ENCODE measurements at places on chromosomes 4 and X.

GRCh38 chr4:27775156-27775555, 914.5 kb downstream of the STIM2 start:
- no peak for DNase-seq

GRCh38 chr4:108058685-108059440, 69.2 kb downstream of the HADH start:
- no peak for DNase-seq

DNA sequence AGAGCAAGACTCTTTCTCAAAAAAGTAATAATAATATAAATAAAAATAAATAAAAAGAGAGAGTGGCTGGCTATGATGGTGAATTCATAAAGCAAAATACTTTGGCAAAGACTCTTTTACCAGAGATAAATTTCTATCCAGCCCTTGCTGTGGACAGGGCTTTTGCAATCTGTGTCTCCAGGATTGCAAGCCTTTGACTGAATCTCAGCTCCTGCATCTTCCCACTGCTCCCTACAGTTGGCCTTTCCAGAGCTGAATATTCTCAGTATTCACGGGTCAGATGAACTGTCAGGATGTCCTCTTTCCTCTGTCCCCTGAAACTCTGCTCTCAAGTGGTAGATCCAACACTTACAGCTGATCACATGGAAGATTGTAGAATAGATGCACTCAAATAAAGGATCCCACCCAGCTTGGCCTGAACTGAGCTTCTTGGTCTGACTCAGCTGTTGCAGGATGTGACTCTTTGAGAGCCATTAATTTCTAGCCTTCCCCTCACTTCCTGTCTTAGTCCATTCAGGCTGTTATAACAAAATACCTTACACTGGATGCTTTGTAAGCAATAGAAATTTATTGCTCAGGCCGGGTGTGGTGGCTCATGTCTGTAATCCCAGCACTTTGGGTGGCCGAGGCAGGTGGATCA, 123.4 kb upstream of the GUCY1A1 start:
- no peak for DNase-seq

DNA sequence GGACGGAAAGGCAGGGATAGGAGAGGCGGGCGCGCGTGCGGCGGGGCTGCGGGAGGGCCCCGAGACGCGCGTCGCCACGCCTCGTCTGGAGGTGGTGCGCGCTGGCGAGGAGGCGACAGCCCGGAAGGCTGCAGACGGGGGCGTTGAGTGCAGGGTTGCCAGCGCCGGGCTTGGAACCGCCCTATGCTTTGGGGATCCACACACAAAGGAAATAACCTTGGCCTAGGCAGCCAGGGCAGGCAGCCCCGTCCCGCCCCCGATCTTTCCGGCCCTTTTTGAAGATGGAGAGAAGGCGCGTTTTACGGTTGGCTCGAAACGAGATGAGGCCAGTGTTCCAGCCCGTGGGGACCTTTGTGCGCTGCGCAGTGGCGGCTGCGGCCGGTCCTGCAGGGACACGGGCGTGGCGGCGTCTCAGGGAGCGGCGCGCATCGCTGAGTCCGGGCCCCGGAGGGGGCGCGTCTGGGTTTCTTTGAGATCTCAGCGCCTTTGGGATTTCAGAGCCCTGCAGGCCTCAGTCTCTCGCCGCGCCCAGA, 50.8 kb upstream of the TRIM2 start:
- DNase-seq, result peak; percentile 8

DNA sequence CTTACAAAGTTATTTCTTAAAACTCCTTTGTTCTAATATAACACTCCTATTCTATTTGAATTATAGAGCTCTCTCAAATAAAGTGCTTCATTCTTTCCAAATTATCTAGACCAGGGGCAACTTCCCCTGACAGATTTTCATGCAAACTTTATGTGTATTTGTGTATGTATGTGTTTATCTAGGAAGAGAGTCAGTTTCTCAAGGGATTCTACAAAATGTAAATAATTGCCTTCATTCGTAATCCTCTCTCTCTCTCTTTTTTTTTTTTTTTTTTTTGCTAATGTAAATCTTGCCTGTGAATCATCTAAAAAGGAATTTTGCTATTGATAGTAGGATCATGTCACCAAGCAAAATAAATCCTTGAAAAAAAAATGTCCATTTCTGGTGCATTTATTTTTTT, 38.9 kb upstream of the RBPJ start:
- no peak for DNase-seq

GRCh38 chrX:66193821-66194220, 29.8 kb downstream of the HEPH start:
- DNase-seq, result no peak

- no peak for DNase-seq
Measured at GRCh38 chrX:71604796-71605568, 13.3 kb downstream of the CXCR3 start.

DNA sequence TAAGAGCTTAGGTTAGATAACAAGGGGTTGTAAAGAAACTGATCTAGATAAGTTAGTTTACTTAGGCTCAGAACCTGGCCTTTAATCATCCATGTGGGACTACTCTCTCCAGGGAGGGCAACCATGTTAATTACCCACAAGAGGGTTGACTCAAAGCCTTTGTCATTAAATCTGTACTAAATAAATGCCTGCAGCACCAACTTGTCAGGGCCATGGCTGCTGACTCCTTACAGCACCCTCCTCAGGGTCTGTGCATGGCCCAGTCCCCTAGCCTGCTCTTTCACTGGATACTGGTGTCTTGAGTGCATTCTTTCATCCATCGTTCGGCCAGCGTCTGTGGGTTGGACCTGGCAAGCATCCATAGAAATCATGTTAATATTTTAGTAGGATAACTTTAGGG, 34.7 kb downstream of the CASP3 start:
- no peak for DNase-seq

GRCh38 chr4:152257601-152258066, 278.3 kb downstream of the FBXW7 start:
- DNase-seq, result no peak

- no peak for DNase-seq
Measured at GRCh38 chr4:2071912-2072867, 13.1 kb downstream of the NAT8L start.

DNA sequence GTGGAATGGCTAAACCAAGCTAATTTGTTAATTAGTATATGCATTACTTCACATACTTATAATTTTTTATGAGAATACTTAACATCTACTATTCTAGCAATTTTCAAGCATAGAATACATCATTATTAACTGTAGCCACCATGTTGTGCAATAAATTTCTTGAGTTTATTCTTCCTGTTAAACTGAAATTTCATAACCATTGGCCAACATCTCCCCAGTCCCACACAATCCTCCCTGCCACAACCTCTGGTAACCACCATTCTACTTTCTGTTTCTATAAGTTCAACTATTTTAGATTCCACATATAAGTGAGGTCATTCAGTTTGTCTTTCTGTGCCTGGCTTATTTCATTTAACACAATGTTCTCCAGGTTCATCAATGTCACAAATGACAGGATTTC, 208.5 kb downstream of the PPP4R3C start:
- no peak for DNase-seq

DNA sequence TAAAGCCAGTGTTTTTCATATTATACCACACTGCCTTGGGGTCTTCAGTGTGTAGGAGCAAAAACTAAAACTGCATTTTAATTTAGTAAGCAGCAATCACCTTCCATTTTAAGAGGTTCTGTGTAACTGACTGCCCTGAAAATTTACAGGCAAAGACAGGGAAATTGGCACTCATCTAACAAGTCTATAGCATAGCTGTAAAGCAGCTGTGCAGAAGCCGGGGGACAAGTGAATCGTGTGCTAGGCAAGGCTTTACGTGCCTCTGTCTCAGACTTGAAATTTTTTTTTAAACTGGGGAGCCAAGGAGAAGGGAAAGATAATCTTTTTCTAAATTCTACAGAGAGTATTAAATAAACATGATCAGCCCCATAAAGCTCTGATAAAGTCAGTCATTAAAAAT, 39.7 kb downstream of the TSPAN5 start:
- DNase-seq, result no peak

GRCh38 chrX:2735270-2735669, 16.6 kb upstream of the XG start:
- no peak for DNase-seq

DNA sequence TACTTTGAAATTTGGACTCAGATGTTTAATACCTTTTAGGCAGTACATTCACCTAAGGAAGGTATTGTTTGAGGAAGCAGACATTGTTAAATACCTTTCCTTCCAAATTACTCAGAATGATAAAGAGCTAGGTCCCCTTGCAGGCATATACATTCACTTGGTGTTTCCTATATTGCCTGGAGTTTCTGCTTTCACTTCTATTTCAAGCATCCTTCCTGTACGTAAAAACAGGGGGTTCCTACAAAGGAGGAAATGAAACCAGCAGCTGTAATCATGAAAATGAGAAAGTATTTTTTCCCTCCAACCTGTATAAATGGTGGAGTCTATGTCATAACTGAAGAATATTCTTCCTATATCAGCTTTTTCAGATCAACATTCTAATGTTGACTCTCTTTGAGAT, 90.4 kb upstream of the RASGEF1B start:
- no peak for DNase-seq

GRCh38 chrX:140599851-140600250, 95.0 kb upstream of the SOX3 start:
- no peak for DNase-seq

- no peak for DNase-seq
Measured at GRCh38 chrX:71885099-71885498, 25.5 kb upstream of the NHSL2 start.

GRCh38 chr4:74661427-74662201, 132.7 kb downstream of the BTC start:
- no peak for DNase-seq

- no peak for DNase-seq
Measured at GRCh38 chr4:127509155-127509554, 123.6 kb upstream of the INTU start.

DNA sequence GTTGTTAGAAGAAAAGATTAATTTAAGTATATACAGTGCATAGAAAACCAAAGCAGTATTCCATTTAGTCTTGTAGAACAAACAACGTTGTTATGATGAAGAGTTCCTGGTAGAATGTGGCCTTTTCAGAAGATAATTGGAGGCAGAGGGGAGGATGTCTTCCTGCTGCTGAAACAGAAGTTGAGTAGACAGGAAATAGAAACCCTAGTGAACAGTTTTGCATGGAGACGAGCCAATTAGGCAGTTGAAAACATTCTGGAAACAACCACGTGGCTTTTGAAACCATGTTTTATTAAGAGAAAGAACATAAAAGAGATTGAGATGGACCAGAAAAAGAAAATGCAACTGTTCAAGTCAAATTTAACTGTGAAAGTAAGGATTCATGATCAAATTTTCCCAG, 325.2 kb downstream of the CAMK2D start:
- DNase-seq, result no peak

GRCh38 chr4:16794816-16795445, 103.5 kb downstream of the LDB2 start:
- peak; percentile 10 for DNase-seq

GRCh38 chrX:30620980-30621618, 32.1 kb upstream of the GK start:
- no peak for DNase-seq

DNA sequence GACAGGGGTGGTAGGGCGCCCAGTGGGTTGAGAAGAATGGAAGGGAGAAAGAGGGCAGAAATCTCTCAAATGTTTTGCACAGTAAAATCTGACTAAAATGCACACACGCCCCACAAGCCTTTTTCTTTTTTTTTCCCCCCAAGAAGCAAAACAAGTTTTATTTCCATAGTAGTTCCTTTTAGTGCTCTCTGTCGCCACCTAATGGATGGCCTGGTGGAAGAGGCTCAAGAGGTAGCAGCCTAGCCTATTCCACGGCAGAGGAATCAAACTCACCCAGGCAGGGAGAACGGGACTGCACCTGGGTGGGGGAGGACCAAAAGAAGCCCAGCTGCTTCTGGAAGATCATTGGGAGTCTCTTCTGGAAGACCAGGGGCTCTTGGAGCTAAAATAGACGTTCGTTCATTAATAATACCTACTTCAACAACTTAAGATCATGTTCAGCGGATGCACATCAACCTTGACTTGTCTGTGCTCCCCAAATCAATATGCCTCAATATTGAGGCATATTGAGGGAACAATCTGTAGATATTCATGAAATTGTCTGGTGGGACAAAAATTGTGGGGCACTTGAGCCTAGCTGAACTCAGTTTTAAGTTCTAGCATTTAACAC, 31.6 kb upstream of the IRAK1 start:
- peak; percentile 47 for DNase-seq

DNA sequence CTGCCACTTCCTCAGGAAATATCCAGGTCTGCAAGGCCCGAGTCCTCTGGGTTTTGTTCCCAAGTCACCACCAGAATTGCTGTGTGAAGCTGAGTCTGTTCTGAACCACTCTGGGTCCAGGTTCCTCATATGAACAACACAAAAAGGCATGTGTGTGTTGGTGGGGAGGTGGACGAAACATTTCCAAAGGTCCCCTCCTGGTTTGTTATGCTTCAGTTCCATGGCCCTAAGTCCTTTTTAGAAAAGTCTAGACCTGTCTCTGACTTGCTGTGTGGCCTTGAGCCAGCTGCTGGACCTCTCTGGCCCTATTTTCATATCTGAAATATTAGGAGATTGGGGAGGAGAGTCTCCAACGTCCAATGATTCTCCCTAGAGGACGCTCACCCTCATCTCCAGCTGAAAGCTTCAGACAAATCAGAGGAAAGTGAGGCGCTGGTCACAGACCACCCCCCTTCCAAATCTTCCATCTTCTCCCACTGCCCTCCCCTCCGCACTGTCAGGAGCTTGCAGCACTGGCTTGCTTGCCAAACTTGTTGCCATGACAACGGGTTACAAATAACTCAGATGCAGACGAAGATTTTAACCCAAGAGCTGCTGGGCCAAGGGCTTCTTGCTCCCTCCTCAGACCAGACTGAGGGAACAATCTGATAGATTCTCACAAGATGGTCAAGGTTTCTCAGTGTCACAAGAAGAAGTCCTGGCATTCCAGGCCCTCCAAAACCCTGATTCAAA, 64.5 kb downstream of the SMC1A start:
- no peak for DNase-seq

DNA sequence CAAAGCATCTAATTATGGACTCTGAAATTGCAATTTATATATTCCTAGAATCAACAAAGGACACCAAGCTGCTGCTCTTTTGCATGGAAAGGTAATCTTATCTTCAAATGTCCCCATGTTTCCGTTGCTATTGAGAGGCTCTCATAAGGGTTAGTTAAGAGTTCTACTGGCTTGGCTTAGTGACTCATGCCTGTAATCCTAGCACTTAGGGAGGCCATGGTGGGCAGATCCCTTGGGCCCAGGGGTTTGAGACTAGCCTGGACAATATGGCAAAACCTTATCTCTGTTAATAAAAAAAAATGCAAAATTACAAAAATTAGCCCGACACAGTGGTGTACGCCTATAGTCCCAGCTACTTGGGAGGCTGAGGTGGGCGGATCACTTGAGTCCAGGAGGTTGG, 93.4 kb upstream of the RAPGEF2 start:
- no peak for DNase-seq

GRCh38 chr4:79847411-79847810, 225.6 kb downstream of the ANTXR2 start:
- DNase-seq, result no peak

Data from activated CD8-positive, alpha-beta memory T cell treated with anti-CD3 and anti-CD28 coated beads for 1 hour (primary cell).